ENCODE measurements at places on chromosomes 16 and 17. TPM values are rescaled to one million over a fixed set of nuclear protein-coding genes. Genes with fewer than 3 reads are reported as not detected.

GRAPL gene
- 1.5 TPM for total RNA-seq

GPRC5B gene
- total RNA-seq: 37.0 TPM

SEPTIN12 gene
- total RNA-seq: not detected

MAP3K3 gene
- 10.9 TPM for total RNA-seq

PIMREG gene
- total RNA-seq: 17.2 TPM

ZC3H7A gene
- 23.0 TPM for total RNA-seq

DNA sequence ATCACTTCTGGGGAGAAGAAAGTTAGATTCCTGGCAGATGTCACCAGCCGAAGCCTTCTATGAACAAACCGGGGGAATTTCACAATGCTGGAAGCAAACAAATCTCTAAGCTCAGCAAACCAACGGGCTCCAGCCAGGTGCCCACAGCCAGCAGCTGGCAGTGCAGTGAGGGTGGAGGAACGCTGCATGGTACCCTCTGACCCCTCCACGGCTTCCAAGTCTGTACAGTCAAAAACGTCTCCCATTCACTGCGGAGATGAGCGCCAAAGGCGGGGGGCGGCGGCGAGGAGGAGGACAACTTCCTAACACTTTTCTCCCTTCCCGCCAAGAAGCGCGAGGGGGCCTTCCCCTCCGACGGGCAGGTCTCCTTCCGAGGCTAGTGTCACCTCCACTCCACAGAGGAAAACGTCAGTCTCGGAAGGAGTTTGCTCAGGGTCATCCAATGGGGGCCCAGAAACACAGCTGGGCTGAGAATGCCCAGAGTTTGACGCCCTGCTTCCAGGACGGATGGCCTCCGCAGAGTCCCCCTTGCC lies 924 bp downstream of the ZNF598 start:
- ATAC-seq: no peak

GRCh38 chr17:45851464-45851863 lies 6.8 kb downstream of the SPPL2C start:
- no peak for ATAC-seq
